Stimulated activated CD8-positive, alpha-beta memory T cell treated with anti-CD3 and anti-CD28 coated beads, Interleukin-4, amount 100 ng/mL, for 1 hour (primary cell): ENCODE measurements at places on chromosomes 11 and 22.

- no peak for DNase-seq
Measured at GRCh38 chr22:41833369-41834004, 582 bp downstream of the SREBF2 start.

GRCh38 chr11:64891215-64891848, 12.9 kb upstream of the EHD1 start:
- no peak for DNase-seq

DNA sequence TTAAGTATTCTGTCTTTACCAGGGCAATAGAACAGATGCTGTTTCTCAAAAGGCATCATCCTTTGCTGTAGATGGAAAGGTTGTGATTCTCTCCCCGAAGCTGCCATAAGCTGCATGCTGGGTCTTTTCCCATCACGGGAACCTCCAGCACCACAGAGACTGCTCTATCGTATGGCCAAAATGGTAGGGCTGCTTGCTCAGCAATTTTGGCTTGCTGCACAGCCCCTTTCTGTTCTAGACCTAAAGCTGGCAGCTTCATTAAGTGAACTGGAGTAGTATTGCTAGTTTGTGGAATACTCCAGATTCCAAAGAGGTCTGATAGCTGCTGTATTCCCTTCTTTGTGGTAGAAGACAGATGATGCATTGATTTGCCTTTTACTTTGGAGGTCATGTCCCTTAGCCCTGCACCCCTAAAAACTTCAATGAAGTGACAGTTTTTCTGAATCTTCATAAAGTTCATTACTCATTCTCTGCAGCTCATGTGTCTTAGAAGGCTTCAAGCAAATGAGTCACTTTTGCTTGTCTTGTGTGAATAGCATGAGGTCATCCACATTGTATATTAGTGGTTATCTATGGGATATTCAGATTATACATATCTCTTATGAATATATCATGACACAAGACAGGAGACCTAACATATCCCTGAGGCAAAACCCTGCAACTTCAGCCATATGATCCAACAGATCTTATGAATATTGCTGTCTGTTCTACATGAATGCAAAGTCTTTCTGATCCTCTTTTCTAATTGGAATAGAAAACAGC, 245.3 kb downstream of the FAM76B start:
- no peak for DNase-seq

DNA sequence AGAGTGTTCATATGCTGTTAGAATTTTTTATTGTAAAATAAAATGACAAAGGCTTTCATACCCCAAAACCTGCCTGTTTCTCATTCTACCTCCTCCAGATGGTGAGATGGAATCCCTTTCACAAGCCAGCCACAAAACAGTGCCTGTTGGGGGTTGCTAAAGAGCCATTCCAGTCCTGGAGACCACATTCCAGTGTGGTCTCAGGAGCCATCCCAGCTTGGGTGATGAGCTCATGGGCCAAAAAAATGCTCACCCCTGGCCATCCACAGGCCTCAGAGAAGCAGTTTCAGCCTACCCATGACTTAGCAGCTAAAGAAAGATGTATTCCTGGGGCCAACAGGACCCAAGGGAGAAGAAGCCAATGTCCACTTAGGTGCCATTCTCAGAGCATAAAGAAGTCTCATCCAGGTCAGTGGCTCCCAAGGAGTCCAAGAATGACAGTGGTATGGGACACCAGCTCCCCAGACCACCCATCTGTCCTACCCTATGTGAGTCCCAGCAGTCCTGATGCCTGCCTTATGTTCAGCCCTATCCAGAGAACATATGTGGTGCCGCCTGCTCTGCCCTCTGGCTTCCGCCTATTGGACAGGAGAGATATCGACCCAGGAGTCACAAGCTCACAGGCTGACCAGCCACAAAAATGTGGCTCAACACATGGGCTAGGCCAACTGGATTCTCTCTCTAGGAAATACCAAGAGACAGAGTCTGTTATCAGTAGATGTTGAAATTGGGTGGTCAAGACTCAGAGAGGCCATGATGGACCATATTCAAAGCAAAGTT, 26.4 kb downstream of the C11orf91 start:
- DNase-seq, result no peak

DNA sequence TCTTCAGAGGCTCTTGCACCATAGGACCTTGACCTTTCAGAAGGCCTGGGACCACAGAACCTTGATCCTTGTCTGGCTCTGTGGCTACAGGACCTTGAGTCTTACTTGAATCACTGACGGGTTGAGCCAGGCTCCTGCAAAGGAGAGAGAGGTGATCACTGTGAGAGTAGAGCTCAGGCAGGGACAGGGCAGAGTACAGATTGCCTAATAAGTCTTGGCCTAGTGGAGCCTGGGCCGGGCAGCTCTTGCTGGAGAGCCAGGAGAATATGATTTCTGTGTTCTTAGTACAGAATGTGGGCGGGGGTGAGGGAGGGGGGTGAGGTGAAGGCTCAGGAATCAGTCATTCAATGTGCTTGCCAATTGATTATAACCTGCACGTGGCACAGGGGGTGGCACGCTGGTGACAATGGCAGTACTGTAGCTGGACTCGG, 26.0 kb downstream of the SERPINH1 start:
- DNase-seq, result no peak
